ENCODE measurements at places on chromosomes 3 and 15.

- DNase-seq = peak; percentile 76
These were observed 30.5 kb downstream of the CLASP2 start for GRCh38 chr3:33687406-33688010.

DNA sequence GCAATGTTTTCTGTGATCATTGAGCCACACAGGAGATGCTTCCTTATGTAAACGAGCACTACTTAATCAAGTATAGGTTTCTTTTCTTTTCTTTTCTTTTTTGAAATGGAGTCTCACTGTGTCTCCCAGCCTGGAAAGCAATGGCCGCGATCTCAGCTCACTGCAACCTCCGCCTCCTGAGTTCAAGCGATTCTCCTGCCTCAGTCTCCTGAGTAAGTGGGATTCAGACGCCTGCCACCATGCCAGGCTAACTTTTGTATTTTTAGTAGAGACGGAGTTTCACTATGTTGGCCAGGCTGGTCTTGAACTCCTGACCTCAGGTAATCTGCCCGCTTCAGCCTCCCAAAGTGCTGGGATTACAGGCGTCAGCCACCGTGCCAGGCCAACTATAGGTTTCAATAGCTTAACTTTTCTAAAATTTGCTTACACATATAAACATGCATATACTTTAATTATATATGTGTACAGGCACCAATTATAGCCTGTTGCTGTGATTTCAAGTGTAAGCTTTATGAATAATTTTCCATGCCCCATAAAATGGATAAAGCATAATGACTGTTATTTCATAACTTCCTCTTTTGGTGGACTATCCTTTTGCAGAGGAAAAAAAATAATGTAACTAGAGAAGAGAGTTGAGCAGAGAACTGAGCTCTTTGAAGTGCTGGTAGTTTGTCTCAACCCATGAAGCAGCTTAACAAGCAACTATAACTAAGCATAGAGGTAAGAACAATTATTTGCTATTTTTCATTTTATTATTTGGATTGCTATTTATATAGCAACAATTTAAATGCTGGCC, 24.8 kb upstream of the MBNL1 start:
- DNase-seq = no peak

DNA sequence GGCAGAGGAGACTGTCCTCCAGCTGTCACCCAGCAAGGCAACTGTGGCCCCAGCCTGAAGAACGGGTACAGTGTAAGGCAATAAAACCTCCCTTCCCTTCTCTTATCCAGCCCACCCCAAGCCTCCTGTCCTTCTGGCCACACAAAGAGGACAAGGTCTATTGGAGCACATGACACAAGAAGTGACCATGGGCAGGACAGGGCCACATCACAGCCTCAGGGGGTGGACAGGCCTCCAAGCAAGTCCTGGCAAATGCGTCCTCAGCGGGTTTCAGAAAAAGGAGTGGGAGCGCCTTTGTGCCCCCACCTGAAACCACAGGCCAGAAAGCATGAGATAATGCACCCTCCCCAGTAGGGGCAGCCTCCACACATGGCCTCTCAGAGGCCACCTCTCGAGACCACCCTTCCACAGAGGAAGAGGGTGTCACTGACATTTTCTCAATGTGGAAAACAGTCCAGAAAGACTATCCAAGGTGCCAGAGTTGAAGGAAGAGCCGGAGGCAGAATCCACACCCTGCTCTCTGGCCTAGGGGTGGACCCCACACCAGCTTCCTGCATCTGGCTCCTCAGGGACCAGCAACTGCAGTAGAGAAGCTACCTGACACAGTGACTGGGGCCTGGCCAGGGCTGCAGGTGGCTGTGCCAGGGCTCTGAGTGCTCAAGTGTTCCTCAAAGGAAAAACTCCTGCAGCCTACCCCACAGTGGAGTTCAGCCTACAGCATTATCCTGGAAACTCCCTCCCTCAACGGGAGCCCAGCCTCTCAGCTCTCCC, 43.9 kb downstream of the CCDC12 start:
- no peak for DNase-seq

GRCh38 chr15:25433118-25433865, 5.5 kb downstream of the UBE3A start:
- DNase-seq = no peak

- DNase-seq = no peak
These were observed 210.8 kb downstream of the CGGBP1 start for GRCh38 chr3:87848003-87848402.

DNA sequence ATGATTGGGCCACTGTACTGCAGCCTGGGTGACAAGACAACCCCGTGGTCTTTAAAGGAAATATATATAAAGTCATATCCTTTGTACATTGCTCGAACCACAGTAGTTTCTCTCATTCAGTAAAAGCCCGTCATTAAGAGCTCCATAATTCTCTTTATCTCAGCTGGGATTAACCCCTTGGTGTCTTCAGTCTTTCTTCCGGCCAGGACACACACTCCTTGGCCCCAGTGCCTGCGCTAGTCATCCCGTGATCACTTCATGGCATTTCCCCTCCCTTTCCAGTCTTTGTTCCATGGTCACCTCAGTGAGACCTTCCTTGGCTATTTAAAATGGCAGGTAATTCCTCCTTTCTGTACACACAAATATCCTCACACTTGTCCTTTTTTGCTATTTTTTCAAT, 3.3 kb downstream of the RPL35A start:
- no peak for DNase-seq

GRCh38 chr3:147733217-147733616, 324.1 kb downstream of the ZIC1 start:
- no peak for DNase-seq

- peak; percentile 70 for DNase-seq
These were observed 6.2 kb downstream of the TSPAN3 start for GRCh38 chr15:77064539-77065308.

DNA sequence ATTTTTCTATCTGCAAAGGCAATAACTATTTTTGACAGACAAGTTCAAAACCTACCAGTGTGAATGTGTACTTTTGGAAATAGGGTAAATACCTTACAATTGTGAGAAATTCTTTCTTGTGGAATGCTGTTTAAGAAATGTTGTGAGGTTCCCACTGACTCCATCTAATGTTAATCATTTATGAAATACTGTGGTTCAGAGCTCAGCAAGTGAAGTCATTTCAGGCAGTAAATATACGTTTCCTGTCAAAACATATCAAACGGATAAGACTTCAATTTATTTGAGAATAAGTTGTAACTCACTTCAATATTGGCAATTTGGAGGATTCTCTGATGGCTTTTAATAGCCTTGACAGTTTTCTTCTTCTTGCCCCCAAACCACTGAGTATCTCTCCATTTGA, 16.4 kb downstream of the TAFA4 start:
- no peak for DNase-seq

GRCh38 chr3:109338322-109338721, 976 bp upstream of the DPPA4 start:
- DNase-seq = no peak
